HCEC 1CT (cell line): ENCODE measurements at places on chromosomes 3 and 15.

DNA sequence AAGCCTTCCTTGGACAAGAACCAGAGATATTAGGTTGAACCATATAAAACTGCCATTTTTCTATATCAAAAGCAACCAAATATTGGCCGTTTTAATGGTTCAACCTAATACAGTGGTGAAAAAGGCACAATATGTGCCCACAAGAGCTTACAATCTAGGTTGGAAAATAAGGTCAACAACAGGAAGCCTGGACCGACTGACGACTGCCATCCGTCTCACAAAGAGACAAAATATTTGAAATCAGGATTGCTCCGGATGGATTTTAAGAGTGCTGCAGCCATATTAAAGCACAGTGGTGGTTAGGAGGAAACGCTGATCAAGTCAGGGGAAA, 1.4 kb downstream of the AHSG start:
- no peak for DNase-seq

DNA sequence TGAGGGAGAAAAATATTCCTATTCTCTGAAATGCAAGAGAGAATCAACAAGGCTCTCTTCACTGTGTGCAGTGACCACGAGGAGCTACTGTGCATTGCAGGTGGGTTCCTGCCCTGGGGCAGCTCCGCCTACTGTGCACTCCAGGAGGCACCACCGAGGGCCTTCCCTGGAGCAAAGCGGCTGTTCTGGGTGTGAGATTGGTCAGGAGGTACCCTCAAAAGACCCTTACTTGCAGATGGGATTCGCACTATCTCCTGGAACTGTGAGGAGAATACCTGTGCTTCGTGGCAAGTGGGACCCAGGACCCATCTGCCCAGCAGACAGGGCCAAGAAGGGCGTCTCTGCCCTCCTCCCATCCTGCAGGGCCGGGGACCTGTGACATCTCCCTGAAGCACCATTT, 68.9 kb downstream of the CYFIP1 start:
- DNase-seq = no peak

GRCh38 chr3:111851511-111851954, 7.5 kb upstream of the PHLDB2 start:
- DNase-seq = peak; percentile 92

- DNase-seq = no peak
These were observed 115.9 kb upstream of the LPP start for GRCh38 chr3:188037965-188038581.

DNA sequence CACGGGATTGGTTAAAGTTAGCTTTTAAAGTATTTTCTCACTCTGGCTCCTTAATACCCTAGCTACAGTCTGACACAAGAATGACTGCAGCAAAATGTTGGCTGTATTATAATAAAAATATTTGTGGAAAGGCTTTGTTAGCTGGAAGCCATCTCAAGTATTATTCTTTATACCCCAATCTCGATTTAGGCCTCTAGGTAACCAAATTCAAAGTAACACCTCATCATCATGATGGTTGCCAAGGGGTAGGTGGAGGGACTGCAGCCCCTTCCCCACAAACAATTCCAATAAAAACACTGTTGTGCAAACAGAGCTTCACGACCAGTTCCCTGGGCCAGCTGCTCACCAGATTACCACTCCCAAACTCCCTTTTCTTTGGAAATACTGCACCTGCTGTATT, 759 bp upstream of the GMPS start:
- no peak for DNase-seq

- DNase-seq = no peak
These were observed 15.9 kb downstream of the ZXDC start for GRCh38 chr3:126459763-126460127.

DNA sequence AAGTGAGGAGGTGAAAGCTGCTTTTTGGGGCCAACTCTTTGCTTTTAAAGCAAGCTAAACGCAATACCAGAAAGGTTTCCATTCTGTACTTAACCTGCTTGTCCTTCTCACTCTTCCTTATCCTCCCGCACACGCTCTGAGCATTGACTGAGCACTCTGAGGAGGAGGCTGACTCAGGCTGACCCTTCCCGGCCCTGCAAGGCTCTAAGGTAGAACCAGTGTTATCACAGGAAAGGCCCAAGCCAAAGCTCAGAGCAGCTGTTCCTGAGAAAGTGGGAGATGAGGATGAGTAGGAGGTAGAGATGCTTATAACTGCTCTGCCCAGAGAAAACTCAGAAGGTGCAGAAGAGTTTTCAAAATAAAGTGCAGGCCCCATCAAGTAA, 2.3 kb downstream of the B3GNT5 start:
- DNase-seq = peak; percentile 43

GRCh38 chr3:101223016-101223415, 97.4 kb downstream of the IMPG2 start:
- DNase-seq = no peak

- no peak for DNase-seq
These were observed 175.3 kb upstream of the SLC2A2 start for GRCh38 chr3:171201825-171202224.

DNA sequence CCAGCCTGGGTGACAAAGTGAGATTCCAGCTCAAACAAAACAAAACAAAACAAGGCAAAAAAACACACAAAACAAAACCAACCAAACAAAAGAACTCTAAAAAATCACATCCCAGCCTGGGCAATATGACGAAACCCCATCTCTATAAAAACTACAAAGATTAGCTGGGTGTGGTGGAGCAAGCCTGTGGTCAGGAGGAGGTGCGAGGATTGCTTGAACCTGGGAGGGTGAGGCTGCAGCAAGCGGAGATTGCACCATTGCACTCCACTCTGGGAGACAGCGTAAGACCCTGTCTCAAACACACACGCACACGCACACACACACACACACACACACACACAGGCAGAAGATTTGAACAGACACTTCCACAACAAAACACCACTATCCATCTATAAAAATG, 99.6 kb downstream of the SHQ1 start:
- no peak for DNase-seq

DNA sequence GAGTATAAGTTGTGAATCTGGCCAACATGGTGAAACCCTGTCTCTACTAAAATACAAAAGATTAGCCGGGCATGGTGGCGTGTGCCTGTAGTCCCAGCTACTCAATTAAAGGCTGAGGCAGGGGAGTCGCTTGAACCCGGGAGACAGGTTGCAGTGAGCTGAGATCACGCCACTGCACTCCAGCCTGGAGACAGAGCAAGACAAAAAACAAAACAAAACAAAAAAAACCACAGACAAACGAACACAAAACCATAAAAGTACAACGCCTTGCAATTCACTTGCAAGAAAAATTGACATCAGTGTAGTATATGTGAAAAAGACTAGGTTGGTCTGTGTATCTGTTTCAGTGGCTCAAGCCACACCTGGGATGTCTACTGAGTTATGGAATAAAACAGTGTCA, 29.9 kb upstream of the CCDC80 start:
- DNase-seq = peak; percentile 0

GRCh38 chr15:100633763-100634075, 31.3 kb downstream of the ASB7 start:
- no peak for DNase-seq

DNA sequence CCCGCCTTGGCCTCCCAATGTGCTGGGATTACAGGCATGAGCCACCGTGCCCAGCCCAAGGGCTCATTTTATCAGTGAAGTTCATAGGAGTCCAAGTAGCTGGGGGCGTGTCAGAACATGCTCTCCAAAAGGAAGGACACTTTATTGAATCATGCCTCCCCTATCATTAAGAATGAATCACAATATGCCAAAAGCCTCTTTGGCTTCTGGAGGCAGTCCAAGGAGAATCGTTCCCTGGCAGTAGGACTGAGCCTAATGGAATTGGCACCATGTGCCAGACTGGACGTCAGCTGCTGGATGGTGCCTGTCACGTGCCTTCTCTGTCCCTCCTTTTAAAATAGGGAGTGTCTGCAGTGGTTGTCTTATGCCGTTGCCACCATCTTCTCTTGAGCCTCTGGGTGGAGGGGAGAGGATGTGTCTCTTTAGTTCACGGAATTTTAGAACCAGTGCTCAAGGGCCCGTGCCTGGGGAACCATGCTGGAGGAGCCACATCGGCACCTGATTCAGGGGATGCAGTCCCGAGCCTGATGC, 234.7 kb upstream of the LYSMD4 start:
- DNase-seq = no peak

DNA sequence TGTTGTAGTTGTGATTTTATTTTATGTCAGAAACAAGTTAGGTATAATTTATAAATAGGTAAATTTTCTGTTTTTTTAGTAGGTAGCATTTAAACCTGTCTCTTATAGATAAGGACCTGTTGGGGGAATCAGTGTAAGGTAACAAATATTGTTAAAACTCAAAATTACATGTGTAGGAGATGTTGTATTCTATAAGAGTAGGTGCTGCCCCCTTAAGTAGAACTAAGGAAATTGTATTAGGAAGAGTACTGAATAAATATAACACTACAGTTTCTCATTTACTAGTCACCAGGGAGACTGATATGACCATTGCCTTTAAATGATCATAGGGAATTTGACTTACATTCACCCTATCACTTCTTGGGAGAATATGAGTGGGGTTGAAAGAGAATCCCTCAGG, 31.2 kb downstream of the SLC25A36 start:
- peak; percentile 58 for DNase-seq

- DNase-seq = no peak
These were observed 44.0 kb downstream of the CEMIP start for GRCh38 chr15:80823120-80823519.

DNA sequence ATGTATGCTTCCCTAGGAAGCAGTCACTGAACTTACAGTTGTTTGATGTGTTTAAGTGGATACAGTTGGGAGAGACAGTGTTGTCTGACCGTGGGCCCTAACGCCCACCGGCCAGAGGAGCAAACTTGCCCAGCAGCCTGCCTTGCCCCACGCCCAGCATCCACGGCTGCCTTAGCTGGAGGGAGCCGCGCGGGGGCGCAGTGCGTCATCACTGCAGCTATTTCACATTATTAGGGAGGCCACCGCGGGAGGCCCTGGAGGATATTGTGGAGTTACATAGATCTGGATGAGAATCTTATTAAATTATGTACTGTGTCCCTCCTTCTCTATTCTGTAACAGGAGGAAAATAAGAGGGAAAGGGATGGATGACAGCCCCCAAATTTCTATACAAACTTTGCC, 267.2 kb downstream of the GABRG3 start:
- no peak for DNase-seq

DNA sequence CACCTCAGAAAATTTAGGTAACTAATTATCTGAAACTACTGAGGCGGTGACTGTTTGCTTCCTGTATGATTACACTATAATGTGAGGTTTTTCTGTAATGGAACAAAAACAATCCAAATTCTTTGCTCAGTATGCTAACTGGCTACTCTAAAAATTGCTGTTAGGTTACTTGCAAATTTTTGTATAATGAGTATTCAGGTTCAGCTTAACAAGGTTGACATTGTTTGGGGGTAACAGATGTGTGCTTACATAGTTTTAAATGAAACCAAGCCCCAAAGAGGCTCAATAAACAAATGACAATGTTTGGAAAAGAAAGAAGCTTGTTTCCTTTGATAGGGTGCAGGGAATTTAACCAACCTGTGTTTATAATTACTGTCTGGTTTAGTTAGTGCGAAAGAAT, 414.5 kb upstream of the MDFIC2 start:
- DNase-seq = no peak

DNA sequence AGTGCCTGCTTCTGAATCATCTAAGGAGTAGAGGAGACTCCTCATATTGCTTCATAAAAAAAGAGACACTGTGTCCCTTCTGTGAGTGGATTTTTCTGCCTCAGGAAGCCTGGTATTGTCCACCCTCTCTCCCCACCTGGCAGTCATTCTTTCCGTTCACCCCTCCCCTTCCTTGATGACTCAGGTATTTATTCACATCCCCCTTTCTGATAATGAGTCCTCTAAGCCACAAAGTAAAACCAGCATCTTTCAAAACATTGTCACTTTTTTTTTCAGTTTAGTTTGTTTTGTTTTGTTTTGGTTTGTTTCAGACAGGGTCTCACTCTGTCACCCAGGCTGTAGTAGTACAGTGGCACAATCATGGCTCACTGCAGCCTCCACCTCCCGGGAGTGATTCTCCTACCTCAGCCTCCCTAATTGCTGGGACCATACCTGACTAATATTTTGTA, 65.2 kb upstream of the UBE2E1 start:
- DNase-seq = peak; percentile 39

DNA sequence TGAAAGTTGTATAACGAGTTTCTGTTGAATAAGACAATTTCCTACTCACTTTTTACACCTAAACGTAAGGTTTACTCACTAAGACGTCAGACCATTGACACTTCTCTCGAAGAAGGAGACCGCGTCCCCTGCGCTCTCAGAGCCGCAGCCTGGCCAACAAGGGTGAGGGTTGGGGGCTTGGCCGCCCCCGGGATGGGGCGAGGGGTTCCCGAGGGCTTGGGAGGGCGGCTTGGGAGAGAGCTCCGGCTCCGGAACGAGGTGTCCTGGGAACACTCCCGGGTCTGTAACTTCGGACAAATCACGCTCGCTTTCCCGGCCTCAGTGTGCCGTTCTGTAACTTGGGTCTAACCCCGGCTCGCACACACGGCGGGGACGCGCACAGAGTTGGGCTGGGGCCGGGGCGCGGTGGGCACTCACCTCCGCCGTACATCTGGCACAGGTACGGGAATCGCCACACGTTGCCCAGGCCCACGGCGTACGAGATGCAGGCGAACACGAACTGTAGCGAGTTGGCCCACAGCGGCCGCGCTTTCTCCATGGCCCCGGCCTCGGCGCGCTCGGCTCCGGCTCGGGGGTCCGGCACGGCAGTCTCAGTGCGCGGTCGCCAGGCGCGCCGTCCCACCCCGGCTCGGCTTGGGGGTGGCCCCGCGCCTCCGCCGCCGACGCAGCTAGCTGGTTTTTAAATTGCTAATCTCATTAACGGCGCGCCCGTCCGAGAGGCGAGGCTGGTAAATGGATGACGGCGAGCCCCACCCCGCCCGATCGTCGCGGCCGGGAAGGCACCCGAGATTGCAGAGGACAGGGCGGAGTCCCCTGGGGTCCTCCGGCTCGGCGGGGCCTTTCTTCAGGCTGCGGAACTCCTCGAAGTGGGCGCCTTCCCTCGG, at the start of gene SLC6A20:
SLC6A20 (minus strand) TSS at position 655 of the 884 bp plus-strand sequence; CDS start at position 538, 117 bp downstream.
- no peak for DNase-seq

GRCh38 chr3:98530676-98531075, 1.1 kb upstream of the GPR15 start:
- no peak for DNase-seq

GRCh38 chr3:28835249-28835648, 445.6 kb upstream of the RBMS3 start:
- DNase-seq = no peak

DNA sequence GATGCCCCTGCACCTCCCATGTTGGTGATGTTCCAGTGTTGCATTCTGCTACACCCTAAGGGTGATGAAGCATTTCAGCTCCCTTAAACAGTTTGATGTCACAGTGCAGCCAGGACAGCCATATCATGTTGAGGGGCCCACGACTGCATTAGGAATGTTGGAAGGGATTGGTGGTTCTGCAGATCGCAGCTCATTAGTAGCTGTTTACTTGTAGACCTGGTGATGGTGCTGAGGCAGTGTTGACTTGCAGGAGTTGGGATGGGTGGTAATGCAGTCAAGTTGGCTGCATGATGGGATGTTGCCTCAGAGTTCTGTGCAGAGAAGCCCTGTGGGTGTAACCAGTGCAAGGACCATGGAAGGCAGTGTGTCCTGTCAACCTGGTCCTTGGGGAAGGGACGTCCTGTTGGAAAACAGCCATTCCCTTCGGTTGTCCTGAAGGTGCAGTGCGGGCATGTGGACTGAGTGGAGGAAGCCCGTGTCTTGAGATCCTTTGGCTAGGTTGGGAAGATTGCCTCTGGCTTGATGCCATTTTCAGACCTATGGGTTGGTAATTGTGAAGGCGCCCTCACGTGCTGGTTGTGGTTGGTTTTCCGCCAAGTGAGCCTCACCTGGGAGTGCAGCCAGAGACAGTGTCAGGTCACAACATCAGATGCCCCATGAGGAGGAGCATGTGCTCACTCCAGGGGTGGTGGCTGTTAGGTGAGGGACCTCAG, 100.7 kb downstream of the SNRPN start:
- DNase-seq = no peak

GRCh38 chr3:136404056-136404455, 153.9 kb downstream of the PCCB start:
- no peak for DNase-seq
